ENCODE measurements at places on chromosomes 7 and 10.

DNA sequence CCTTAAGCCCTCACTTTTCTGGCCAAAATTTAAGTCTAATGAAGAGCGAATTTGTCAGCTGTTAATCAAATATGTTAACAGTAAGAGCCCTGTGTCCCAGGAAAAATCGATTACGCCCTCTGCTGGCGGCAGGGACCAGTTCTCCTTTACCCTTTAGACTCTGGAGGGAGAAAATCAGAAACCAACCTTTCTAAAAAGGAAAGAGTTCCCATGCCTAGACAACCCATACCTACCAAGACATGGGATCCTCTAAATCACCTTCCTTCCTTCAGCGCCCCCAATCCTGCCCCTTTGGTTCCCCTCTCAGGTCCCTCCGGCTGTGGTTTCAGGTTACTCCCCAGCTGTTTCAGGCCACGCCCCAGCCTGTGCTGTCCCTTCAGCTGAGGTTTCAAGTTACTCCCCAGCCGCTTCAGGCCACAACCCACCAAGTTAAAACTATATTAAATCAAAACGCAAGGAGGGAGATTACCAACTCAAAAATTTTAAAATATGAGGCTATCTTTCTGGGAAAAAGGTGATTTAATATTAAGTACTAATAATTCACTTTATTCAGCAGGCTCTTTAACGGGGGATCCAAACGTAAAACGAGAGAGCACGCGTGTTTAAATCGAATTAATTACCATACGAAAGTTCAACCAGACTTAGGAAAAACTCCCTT, 1.4 kb upstream of the AKR1B15 start:
- H3K27ac ChIP-seq: peak overlapping the region; percentile 71
- peak overlapping the region; percentile 35 for H3K4me3 ChIP-seq
- peaks cover 22% of the 10 kb centered on the region for H3K4me1 ChIP-seq
- no peaks in the 10 kb centered on the region for H3K27me3 ChIP-seq
- DNase-seq: peak; percentile 79
- H3K36me3 ChIP-seq: no peaks in the 10 kb centered on the region

GRCh38 chr10:94066411-94066810, 72.7 kb downstream of the PLCE1 start:
- no peaks in the 10 kb centered on the region for H3K27me3 ChIP-seq
- H3K4me1 ChIP-seq: no peaks in the 10 kb centered on the region
- DNase-seq: no peak
- no peak overlapping the region for H3K27ac ChIP-seq

DNA sequence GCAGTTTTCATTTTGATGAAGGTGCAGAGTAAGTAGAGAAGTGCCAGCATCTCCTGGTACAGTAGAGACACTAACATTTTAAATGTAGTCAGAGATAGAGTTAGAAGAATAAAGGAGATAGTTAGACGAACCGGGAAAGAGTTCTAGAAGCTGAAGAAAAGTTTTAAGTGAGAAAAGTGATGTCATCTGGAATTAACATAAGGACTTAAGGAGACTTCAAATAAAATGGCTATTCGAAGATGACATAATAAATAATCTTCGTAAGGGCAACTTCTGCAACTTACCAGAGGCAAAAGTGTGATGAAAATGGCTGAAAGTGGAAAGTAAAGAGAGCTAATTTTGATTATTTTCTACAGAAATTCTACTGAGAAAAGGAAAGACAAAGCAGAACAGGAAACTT, 20.4 kb downstream of the GNAT3 start:
- H3K4me3 ChIP-seq: no peak overlapping the region
- H3K36me3 ChIP-seq: no peaks in the 10 kb centered on the region
- no peaks in the 10 kb centered on the region for H3K4me1 ChIP-seq
- DNase-seq: no peak

DNA sequence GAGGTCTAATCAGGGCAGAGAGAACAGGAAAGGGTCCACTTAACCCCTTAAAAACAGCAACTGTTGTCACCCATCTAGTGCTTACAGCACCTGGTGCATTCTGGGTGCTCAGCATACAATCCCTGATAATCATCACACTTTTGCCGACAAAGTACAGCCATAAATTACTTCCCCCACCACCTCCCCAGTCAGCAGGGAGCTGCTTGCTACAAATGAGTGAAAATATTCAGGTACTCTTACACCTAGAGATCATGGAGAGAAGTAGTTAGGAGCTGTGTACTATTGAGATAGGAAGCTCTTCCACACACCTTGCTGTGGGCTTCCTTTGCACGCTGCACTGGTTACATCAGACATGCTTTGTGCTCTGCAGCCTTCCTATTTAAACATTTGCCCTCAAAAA, 723.5 kb upstream of the GALNT17 start:
- no peak overlapping the region for H3K27ac ChIP-seq
- no peaks in the 10 kb centered on the region for H3K36me3 ChIP-seq

DNA sequence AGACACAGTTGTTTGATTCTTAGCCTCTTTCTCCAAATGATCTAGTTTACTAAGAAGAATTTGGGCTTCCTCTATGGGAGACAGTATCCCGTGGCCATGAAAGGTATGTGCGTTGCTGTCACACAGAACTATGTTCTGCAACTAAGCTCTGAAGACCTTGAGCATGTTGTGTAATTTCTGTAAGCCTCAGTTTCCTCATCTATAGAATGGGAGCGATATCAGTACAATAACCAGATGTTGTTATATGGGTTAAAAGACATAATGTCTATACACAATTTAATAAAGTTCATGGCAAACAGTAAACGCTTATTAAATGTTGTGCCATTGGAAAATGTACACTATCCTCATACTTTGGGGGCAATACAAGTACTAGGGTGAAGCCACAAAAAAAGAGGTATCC, 185.5 kb upstream of the ASAH2 start:
- peaks cover 10% of the 10 kb centered on the region for H3K4me1 ChIP-seq
- H3K27me3 ChIP-seq: no peaks in the 10 kb centered on the region
- H3K36me3 ChIP-seq: no peaks in the 10 kb centered on the region
- no peak overlapping the region for H3K4me3 ChIP-seq
- no peak for DNase-seq
- H3K27ac ChIP-seq: no peak overlapping the region

DNA sequence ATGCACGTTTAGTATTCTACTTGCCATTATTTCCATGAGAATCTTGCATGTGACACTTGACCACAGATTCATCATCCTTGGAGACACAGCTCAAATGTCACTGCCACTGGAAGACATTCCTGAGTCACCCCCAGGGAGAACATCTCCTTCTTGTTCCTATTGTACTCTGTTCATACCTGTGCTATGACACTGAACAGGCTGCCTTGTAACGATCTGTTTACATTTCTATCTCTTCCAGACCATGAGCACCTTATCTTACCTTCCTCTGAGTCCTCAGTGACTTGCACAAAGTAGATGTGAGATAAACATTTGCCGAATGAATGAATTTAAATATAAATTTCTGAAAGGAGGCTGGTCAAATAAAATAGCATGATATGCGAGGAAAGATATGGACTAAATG, 331.9 kb upstream of the LRRN3 start:
- no peak for DNase-seq
- H3K27ac ChIP-seq: no peak overlapping the region
- no peaks in the 10 kb centered on the region for H3K4me1 ChIP-seq
- no peaks in the 10 kb centered on the region for H3K27me3 ChIP-seq

DNA sequence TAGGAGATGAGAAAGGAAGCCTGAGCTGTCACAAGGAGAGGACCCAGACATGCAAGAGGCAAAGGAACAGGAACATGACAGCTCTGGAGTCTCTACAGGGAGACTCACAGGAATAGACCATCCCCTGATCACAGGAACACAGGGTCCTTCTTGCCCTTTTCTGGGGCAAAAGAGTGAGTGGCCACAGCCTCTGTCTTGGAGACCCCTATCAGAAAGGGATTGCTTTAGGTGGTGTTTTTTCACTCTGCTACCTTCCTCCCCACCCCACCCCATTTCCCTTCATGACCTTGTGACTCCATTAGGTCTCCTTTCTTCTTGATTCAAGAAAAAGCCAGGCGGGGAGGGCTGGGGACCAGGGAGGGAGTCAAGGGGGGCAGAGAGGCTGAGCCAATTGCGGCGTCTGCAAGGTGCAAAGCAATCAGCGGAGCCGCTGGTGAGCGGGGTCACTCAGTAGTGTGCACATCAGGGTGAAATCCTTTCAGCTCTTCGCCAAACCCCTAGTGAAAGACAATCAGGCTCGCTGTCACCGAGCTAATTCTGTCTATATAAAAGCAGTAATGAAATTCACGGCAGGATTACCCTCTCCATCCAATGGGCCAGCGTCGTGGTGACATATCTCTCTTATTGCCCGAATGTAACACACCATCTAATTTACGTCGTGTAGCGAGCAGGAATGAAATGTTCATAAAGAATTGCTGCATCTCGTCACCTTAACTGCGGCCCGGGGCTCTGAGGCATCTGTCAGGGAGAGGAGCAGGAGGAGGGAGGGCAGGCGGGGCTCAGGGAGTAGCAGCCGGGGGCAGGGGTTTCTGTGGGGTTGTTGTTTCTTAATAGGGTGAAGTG, 31.5 kb upstream of the BTRC start:
- no peak for DNase-seq
- H3K36me3 ChIP-seq: no peaks in the 10 kb centered on the region
- H3K4me1 ChIP-seq: no peaks in the 10 kb centered on the region
- no peak overlapping the region for H3K27ac ChIP-seq
- no peaks in the 10 kb centered on the region for H3K27me3 ChIP-seq

GRCh38 chr7:75985009-75985517, 9.3 kb downstream of the TMEM120A start:
- no peak overlapping the region for H3K27ac ChIP-seq
- DNase-seq: no peak
- no peaks in the 10 kb centered on the region for H3K27me3 ChIP-seq
- H3K4me1 ChIP-seq: peaks cover 40% of the 10 kb centered on the region
- no peak overlapping the region for H3K4me3 ChIP-seq

DNA sequence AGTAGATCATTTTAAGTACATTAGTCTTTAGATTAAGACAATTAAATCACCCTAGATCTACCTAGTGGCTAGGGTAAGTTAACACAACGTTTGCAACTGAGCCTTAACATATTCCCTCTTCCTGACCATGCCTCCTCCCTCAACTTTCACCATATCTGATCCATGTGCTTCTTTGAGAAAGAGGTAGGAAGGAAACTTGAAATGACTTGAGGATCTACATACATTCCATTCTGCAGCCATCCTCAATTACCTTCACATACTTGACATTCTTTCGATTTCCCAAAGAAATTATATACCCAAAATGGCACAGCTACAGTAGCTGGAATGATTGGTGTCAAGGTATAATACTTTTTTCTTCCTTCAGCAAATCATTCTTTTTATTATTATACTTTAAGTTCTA, 12.9 kb upstream of the SEPTIN7 start:
- H3K4me3 ChIP-seq: no peak overlapping the region
- no peaks in the 10 kb centered on the region for H3K27me3 ChIP-seq
- no peak for DNase-seq
- no peaks in the 10 kb centered on the region for H3K36me3 ChIP-seq
- no peak overlapping the region for H3K27ac ChIP-seq

DNA sequence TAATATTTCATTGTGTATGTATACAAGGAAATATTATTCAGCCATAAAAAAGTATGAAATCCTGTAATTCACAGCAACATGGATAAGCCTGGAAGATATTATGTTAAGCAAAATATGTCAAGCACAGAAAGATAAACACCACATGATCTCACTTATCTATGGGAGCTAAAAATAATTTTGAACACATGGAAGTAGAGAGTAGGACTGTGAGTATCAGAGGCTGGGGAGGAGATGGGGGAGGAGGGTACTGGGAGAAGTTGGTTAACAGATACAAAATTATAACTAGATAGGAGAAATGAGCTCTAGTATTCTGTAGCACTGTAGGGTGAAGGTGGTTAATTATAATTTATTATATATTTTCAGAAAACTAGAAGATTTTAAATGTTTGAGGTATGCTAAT, 132.7 kb downstream of the DOCK4 start:
- H3K4me1 ChIP-seq: no peaks in the 10 kb centered on the region
- H3K27me3 ChIP-seq: no peaks in the 10 kb centered on the region
- H3K36me3 ChIP-seq: no peaks in the 10 kb centered on the region
- H3K27ac ChIP-seq: no peak overlapping the region
- no peak overlapping the region for H3K4me3 ChIP-seq

DNA sequence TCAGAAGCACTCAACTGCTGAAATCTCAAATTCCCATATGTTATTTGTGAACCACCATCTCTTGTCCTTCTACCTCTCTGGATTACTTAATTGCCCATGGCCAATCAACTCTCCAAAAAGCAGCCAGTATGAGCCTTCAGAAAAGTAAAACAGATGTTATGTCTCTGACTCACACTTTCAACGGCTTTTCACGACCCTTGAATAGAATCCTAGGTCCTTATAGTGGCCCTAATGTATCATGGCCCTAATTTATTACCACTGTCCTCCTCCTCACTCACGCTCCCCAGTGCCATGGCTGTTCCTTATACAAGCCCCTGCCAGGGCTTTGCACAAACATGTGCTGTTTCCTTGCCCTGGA, 20.0 kb downstream of the ZNF438 start:
- H3K27ac ChIP-seq: no peak overlapping the region
- H3K4me3 ChIP-seq: no peak overlapping the region
- peaks cover 22% of the 10 kb centered on the region for H3K4me1 ChIP-seq
- H3K27me3 ChIP-seq: no peaks in the 10 kb centered on the region
- H3K36me3 ChIP-seq: no peaks in the 10 kb centered on the region

DNA sequence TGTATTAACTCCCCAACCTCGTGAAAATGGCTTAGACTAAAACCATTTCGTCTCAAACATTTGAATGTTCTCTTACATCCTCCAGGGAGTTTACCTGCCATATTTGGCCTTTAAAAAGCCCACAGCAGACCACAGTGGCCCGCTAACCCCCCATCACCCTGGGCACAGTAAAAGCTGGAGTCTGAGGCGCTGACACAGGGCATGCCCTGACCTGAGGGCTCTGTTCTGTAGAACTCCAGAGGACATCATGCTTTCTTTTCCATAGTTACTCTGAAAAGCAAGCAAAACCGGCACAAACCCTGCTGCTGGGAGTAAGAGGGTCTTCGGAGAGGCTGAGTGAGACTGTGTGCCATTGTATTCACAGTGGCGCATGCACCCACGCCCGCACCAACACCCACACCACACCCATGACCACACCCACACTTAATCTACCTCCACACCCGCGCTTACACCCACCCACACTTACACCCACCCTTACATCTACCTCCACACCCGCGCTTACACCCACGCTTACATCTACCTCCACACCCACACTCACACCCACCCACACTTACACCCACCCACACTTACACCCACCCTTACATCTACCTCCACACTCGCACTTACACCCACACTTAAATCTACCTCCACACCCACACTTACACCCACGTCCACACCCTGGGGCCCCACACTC, 32.1 kb downstream of the LRRC27 start:
- peaks cover 83% of the 10 kb centered on the region for H3K36me3 ChIP-seq
- H3K4me3 ChIP-seq: no peak overlapping the region
- H3K4me1 ChIP-seq: no peaks in the 10 kb centered on the region
- peak; percentile 64 for DNase-seq
- H3K27ac ChIP-seq: no peak overlapping the region

DNA sequence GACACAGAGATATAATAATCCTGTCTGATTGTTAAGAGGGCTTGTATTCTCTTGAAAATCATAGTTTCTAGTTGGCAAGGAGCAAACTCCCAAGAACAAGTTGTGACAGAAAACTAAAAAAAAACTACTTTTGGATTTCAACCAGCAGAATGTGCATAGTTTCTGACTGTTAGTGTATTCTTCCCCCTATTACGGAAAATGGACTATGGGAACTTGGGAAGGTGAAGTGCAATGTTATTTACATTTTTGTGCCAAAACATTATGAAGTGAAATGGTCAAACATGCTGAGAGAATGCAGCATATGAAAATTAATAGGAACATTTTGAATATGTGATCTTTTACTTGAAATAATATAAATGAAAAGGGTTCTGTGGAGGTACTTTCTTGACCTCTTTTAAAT, 660.8 kb downstream of the SUGCT start:
- H3K27ac ChIP-seq: no peak overlapping the region
- H3K4me1 ChIP-seq: no peaks in the 10 kb centered on the region
- H3K36me3 ChIP-seq: no peaks in the 10 kb centered on the region
- H3K27me3 ChIP-seq: no peaks in the 10 kb centered on the region
- DNase-seq: no peak

Measured in stomach (tissue), 19 donors.